Ovary (tissue), 10 donors: ENCODE measurements at places on chromosomes 5 and 9. TPM values are rescaled to one million over a fixed set of nuclear protein-coding genes. Genes with fewer than 3 reads are reported as not detected.

- DNase-seq, result no peak
These were observed 91.6 kb downstream of the PRELID2 start for GRCh38 chr5:145743396-145744061.

GRCh38 chr9:13962006-13962405 lies 351.9 kb downstream of the NFIB start:
- DNase-seq, result no peak

Gene ORM2
- total RNA-seq, result not detected

DNA sequence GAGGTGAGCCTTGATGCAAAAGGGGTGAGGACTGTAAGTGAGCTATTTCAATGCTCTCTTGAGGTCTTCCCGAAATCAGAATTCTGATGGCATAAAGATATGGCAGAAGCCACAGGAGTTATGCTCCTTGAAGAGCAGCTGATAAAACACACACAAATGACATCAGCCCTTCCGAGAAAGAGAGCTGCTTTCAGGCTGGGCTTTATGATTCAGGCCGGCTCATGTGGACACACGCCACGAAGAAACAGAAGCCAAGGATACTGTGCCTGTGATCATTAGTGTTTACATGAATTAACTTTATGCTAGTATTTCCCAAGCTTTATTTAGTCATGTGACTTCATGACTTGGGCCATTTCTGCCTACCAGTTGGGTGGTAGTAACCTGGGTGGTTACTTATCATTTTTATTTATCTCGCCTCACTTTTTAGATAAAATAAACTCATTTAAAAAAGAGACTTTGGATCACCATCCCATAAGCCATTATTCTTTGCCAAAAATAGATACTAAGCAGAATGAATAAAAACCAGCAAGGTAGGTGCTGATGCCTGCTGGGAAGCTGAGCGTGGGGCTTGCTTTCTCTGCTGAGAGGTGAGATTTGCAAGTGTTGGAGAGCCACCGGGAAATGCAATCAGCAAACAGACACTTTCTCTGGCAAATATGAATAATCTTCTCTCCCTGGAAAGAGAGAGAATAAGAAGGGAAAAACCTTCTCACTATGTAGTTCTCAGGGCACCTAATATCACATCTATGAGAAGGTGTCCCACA lies 73.0 kb upstream of the SLC25A51 start:
- DNase-seq, result no peak

Gene ANKRD31
- total RNA-seq, result 0.13 TPM

- DNase-seq, result no peak
These were observed 66.5 kb downstream of the DTWD2 start for GRCh38 chr5:118921866-118922265.

Gene ENHO
- total RNA-seq, result 0.25 TPM
